ENCODE measurements at places on chromosomes 12 and 14.
A peak's percentile ranks its signal among the peaks of the same experiment; 100 is the strongest.

DNA sequence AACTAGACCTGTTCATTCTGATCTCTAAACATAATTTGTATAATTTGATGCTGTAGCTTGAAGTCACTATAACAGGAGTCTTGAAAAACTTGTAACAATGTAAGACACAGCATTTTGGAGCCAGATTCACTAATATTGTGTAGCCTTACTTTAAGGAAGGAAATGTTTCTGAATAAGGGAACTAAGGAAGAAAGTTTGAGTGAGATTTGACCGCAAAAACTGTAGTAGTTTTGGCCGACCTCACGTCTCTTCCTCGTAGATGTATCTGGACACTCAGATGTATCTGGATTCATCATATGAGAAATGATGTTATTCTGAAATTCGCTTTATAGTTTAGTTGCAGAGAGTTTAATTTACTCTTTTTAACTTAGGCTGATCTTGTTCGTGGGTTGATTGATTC lies 13.9 kb upstream of the DNAH10 start:
- no peak for DNase-seq

GRCh38 chr12:70756118-70756517 lies 118.9 kb upstream of the PTPRB start:
- no peak for DNase-seq

- no peak for DNase-seq
These were observed 4.3 kb downstream of the NFE2 start for GRCh38 chr12:54296393-54297099.

- peak; percentile 15 for DNase-seq
These were observed 107.2 kb downstream of the UNC79 start for GRCh38 chr14:93537951-93538350.

- DNase-seq: no peak
These were observed 14.3 kb upstream of the CLEC1A start for GRCh38 chr12:10113075-10113474.

All from NCI-H2227 treated with DMSO at 0.1 percent for 48 hours (cell line).